ENCODE measurements at places on chromosomes 4 and X.

- DNase-seq: no peak
These were observed 9.4 kb upstream of the RHOH start for GRCh38 chr4:40187386-40187906.

- DNase-seq: no peak
These were observed 57.6 kb downstream of the PLAC1 start for GRCh38 chrX:134600714-134601113.

- no peak for DNase-seq
These were observed 74.3 kb upstream of the IGFBP7 start for GRCh38 chr4:57184378-57185029.

- DNase-seq: no peak
These were observed 90.1 kb upstream of the NOCT start for GRCh38 chr4:138925495-138925894.

- no peak for DNase-seq
These were observed 11.7 kb upstream of the ZBTB33 start for GRCh38 chrX:120238933-120239332.

Data from stimulated activated CD4-positive, alpha-beta T cell treated with anti-CD3 and anti-CD28 coated beads, Interleukin-1b, Interleukin-23, amount 100 ng/mL, for 1 hour (primary cell).